NCI-H82 (cell line): ENCODE measurements at places on chromosomes 6 and 20.

DNA sequence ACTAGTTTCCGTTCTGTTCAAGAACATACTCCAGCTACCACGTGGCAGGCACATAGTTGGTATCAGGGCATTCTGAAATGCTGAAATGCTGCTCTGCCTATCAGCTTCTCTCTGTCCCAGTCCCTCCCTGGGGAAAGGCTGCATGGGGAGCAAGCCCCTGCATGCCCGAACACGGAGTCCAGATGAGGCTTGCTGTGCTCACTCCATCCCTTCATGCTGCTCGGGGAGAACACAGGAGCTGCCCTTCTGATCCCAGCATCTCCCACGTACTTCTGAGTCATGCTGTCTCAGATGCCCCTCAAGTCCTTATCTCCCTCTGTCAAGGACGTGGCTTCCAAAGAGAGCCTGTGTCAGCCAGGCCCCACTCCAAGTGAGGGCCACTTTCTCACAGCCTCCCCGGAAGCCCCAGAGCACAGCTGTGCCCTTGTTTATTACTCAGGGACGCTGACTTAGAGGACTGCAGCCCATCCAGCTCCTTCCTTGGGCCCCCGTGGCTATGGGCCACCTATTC is 29.4 kb downstream of the THBS2 start:
- DNase-seq = no peak

GRCh38 chr6:64732888-64733287 is 974.1 kb downstream of the EYS start:
- DNase-seq = peak; percentile 8

- DNase-seq = peak; percentile 83
These were observed 299.5 kb downstream of the PRL start for GRCh38 chr6:21997119-21998037.

DNA sequence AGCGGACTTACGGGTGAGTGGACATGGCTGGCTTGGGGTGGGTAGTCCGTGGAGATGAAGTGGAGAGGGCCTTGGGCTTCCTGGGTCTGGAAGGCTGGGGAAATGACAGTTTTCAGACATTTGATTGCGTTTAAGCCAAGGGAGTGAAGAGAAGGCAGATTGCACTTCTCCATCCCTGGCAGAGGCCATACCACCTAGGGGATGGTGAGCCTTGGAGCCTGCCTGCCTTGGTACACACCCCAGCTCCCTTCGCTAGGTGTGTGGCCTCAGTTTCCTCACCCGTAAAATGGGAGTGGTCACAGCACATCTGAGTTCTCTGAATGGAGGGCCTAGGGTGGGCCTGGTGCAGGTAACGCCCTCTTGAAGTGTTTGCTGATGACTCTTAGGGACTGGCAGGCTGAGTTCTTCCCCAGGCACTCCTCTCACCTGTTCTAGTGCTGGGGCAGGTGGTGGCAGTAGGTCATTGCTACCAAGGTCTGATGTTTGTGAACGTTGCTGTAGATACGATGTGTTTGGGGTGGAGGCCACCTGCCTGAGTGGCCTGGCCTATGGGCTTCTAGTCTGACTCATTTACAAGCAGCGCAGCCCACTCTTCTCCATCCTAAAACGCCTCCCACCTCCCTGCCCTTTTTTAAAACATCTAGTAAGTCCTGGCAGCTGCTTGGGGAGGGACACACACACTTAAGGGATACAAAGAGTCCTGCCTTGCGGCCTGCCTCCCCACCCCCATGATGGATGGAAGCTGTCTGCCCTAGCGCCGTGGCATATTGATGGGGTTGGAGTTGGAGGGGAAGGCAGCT is 2.3 kb downstream of the RBM38 start:
- DNase-seq = no peak

- no peak for DNase-seq
These were observed 5.9 kb upstream of the ADRM1 start for GRCh38 chr20:62296724-62297448.

- no peak for DNase-seq
These were observed 39.4 kb downstream of the TOX2 start for GRCh38 chr20:43953919-43954592.

DNA sequence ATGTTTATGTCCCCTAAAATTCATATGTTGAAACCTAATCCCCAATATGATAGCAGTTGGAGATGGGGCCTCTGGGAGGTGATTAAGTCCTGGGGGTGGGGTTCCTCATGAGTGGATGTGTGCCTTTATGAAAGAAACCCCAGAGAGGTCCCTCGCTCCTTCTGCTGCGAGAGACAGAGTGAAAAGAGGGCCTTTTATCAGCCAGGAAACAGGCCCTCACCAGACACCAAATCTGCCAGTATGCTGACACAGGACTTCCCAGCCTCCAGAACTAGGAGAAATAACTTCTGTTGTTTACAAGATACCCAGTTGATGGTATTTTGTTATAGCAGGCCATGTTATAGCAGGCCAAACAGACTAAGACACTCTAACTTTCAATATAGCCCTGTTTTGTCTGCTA is 100.9 kb upstream of the NFATC2 start:
- peak; percentile 14 for DNase-seq

DNA sequence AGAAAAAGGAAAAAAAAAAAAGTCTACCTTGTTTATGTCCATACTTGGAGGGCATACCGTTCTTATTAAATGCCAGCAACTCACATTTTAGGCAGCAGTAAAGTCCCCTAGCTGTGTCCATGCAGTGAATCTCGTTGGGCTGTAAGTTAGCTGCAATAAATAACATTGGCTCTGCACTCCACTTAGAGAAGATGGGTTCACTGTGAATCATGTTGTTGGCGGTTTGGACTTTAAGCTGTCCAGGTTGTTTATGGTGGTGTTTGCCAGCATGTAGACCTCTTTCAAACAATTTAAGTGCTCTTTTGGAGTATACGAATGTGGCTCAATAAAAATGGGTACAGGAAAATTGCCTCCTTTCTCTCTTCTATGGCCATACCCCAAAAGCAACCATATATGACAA is 127.4 kb downstream of the ZNF217 start:
- DNase-seq = no peak

DNA sequence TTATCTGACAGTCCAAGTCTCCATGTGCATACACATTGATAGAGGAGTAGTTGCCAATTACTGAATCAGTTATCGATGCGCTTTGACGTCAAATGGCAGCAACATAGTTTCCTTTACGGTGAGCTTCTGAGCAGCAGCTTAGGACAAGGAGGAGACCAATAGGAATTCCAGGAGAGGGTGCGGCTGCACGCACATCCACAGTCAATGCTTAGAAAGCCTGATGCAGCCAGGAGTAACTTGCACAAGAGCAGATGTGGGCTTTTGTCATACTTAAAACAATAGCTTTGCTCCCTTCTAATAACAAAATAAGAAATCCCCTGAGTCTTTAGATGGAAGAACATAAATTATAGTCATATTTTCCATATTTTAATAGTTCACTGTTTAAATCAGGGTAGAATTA is 442.1 kb downstream of the BCKDHB start:
- DNase-seq = no peak

GRCh38 chr6:48817333-48818051 is 645.6 kb downstream of the MMUT start:
- no peak for DNase-seq

GRCh38 chr6:13695252-13695651 is 16.4 kb downstream of the RANBP9 start:
- DNase-seq = no peak

- no peak for DNase-seq
These were observed 3.7 kb downstream of the LGSN start for GRCh38 chr6:63316113-63316512.

DNA sequence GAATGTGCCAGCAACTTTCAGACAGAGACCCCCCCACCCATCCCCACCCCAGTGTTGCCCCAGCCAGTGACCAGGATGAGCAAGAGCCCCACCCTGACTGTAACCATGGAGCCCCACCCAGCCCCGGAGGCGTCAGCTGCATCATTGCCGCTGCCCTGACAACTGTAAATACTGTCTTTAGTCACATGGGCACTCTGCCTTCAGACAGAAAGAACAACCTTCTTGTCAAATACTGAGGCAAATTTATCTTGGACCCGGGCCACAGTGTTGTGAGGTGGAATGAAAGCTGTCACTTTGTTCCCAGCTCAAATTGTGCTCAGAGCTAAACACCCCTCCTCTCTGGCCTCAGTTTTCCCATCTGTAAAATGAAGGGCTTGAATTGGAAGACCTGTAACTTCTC is 23.7 kb downstream of the MOCS3 start:
- DNase-seq = no peak

DNA sequence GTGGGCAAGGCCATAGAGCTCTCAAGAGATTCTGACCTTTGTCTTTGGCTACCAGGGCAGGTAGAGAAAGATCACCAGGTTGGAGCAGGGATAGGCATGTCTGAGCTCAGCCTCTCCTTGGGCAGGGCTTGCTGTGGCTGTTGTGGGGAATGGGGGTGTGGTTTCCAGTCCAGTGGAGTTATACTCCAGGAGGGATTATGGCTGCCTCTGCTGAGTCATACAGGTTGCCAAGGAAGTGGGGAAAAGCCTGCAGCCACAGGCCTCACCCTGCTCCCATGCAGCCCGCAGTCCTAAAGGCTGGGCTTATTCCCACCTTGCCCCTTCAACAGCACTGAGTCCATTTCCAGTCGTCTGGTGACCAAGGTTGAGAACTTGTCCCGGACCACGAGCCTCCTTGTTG is 21.9 kb downstream of the MEP1A start:
- DNase-seq = peak; percentile 7

GRCh38 chr6:34150766-34151165 is 4.9 kb upstream of the GRM4 start:
- DNase-seq = no peak

DNA sequence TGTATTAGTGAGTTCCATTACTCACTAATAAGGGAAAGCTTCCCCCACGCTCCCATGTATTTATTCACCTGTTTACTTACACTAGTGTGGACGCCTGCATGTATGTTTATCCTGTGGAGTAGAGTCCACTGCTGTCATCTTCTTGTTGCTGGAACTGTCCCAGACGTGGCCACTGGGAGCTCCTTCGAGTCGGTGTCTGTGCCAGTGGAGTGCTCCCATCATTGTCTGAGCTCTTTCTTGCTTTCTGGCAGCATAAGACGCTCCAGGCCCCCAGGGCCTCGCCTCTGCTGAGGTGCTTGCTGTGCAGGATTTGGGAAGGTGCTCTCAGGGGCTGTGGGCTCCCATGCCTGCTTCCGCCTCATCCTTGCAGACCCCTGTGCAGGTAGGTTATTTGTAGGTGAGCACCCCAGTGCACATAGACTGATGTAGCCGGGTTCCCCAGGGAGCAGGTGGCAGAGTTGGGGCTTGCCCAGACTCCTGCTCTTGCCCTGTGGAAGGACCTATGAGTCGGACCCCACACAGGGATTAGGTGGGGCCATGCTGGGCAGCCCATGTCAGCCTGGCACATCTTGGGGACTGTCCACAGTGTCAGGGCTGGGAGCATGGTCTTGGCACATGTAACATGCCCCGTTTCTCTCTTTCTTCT is 16.6 kb downstream of the PHACTR3 start:
- no peak for DNase-seq

GRCh38 chr20:34637245-34638038 is 39.5 kb downstream of the PIGU start:
- no peak for DNase-seq

DNA sequence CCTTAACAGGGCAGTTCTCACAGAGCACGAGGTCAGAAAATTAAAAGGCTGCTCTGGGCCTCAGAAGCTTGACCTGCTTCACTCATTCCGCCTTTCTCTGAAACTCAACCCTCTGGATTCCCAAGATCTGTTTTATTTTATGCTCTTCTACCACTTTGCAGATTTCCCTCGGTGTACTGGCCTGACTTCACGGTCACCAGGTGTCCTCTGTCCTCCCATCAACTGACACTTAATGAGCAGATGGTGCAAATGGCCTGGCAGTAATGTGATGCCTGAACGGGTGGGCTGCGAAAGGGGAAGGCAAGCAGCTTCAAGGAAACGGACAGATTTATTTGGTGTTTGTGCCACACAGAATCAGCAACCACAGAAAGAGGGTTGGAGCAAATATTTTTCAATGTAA is 169.7 kb upstream of the TFAP2D start:
- DNase-seq = no peak

- DNase-seq = peak; percentile 55
These were observed 902 bp downstream of the SAMHD1 start for GRCh38 chr20:36950414-36951197.

DNA sequence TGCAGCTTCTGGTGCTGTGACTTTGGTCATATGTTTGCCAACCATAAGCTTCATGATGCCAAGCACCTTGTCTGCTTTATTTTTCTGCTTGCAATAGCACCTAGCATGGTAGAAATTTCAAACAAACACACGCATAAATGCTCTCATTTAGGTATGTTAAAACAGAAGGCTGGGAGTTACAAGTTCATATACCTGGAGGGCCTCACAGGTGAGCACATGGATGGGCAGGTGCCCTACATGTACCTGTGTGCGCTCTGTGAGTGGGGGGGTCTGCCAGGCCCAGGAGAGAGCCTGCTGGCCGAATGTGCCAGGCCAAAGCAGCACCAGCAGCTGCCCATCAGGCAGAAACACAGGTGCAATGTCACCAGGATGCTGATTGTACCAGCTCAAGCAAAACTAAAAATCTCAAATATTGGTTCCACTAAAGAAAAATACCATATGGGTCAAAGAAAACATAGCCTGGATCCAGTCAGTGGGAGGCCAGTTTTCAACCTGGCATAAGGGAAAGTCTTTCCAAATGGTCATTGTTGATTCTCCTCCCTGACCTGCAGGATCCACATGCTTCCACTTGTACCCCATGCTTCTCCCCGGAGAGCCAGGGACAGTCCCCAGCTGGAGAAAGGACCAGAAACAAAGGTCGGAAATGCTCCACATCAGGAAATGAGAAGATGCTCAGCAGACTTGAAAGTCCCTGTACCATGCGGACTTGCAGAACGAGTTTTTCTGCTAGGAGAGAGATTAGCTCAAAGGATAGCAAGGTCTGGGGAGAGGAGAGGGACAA is 7.2 kb upstream of the PFDN4 start:
- no peak for DNase-seq

- DNase-seq = no peak
These were observed 96.3 kb downstream of the PREX1 start for GRCh38 chr20:48731536-48731935.

DNA sequence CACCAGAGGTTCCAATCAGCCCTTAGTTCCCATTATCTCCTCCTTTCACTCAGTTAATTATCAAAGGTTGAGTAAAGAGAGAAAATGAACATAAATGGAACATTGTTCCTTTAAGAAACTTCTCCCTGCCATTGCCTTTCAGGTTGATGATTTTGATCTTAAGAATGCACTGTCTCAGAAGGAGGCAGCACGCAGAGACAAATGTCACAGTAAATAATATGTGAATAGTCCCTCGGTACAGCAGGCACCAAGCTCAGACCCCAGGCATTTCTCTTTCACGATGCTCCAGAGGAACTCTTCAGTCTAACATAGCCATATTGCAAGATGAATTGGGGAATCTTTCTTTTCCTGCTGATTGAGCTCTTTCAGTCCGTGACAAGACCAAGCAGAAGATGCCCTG is 435.3 kb upstream of the SPTLC3 start:
- DNase-seq = no peak

- DNase-seq = no peak
These were observed 108.2 kb downstream of the THBS2 start for GRCh38 chr6:169145496-169145895.
